NCI-H345 (cell line): ENCODE measurements at places on chromosomes 5 and 9.

- DNase-seq: no peak
Measured at GRCh38 chr5:76425928-76426804, 23.1 kb downstream of the IQGAP2 start.

DNA sequence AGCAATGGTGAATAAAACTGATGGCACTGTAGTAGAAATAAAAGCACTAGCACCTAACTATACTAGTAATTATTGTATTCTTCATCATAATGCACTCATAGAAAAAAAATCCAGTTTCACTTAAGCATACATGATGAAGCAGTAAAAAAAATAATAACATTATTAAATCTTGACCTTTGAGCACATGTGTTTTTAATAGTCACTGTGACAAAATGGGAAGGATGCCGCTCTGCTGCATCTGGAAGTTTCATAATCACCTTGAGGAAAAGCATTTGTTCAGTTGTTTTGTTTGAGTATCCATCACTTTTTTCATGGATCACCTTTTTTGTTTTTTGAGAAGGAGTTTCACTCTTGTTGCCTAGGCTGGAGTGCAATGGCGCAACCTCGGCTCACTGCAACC is 13.2 kb downstream of the OR2K2 start:
- DNase-seq: no peak

- no peak for DNase-seq
Measured at GRCh38 chr5:9892696-9893095, 262.5 kb upstream of the TAS2R1 start.

DNA sequence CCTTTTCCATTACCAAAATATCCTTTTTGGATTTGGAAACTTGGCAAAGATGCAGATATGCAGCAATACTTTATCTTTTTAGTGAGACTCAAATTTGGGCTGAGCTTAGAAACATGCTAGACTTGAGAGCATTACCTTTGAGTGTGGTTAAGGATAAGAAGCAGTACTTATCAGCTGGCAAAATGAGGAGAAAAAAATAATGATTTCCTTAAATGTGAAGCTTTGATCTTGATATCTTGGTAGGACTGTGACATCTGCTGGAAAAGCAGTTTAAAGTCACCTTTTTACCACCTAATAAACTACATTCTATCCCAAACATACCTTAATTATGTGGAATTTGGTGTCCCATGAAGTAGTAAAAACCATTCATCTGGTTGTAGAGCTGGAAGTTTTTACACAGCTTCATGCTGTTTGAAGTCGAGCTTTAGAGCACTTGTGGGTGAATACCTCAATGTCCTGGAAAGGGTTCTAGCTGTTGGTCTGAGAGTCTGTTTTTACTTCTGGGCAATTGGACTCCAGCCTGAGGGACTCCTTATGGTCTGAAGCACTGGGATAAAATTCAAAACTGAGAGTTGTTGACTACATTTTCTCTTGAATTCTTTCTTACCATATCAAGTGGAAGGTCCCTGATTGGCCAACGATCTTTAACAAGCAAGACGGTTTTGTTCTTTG is 53.4 kb downstream of the LRRC70 start:
- no peak for DNase-seq

- DNase-seq: no peak
Measured at GRCh38 chr9:136514022-136514714, 31.3 kb upstream of the SEC16A start.

GRCh38 chr9:109311286-109311685 is 9.6 kb downstream of the EPB41L4B start:
- DNase-seq: peak; percentile 14

GRCh38 chr5:110361471-110361870 is 365.0 kb downstream of the TMEM232 start:
- no peak for DNase-seq

DNA sequence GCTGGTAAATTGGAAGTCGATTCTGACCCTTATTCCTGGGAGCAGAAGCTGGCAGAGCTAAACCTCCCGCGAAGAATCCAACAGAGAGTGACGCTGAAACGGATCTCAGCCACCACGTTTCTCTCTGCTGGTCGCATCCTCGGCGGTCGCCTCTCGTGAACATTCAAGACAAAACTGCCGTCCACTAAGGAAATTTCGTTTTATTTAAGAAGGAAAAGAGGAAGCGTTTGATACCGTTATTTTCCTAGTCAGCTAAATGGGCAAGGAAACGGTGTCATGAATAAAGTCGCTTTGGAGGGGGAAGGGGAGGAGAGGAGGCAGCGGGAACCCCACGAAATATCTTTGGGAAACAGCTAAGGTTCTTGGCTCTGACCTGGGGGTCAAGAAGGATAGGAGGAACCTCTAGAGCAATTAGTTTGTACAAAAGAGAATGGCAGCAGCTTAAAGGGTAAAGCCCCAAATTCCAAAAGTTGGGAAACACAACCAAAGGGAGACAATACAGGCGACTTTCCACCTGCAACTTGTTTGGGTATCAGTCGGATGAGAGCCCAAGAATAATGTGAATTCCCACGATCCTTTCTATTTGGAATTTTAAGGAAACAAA is 1.9 kb downstream of the FOXB2 start:
- DNase-seq: no peak

- no peak for DNase-seq
Measured at GRCh38 chr9:23829580-23830475, 3.8 kb upstream of the ELAVL2 start.

GRCh38 chr5:132877938-132878337 is 4.5 kb downstream of the LEAP2 start:
- DNase-seq: peak; percentile 53

GRCh38 chr5:35004771-35005170 is 43.0 kb downstream of the AGXT2 start:
- no peak for DNase-seq

DNA sequence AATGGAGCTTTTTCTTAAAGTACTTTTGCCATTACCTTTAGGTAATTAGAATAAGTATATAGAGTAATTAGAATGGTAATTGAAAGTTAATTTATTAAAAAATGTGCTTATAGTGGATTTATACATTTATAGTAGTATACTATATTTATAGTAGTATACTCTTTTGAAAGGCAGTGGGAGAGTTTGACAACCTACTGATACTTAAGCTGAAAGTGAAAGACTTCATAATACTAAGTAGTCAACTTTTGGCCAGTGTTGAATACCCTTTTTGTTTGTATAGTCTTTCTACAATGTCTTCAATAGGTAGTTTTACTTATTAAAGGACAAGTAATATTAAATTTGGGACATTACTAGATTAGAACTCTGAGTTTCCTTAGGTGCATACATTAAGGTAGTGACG is 12.9 kb downstream of the SREK1 start:
- DNase-seq: no peak
